ENCODE measurements at places on chromosomes 5 and 9.

GRCh38 chr5:53929570-53929969 lies 369.1 kb downstream of the NDUFS4 start:
- no peaks in the 10 kb centered on the region for H3K36me3 ChIP-seq
- no peak overlapping the region for H3K4me3 ChIP-seq
- H3K27me3 ChIP-seq, result no peaks in the 10 kb centered on the region
- H3K4me1 ChIP-seq, result no peaks in the 10 kb centered on the region
- H3K27ac ChIP-seq, result no peak overlapping the region
- DNase-seq, result no peak

DNA sequence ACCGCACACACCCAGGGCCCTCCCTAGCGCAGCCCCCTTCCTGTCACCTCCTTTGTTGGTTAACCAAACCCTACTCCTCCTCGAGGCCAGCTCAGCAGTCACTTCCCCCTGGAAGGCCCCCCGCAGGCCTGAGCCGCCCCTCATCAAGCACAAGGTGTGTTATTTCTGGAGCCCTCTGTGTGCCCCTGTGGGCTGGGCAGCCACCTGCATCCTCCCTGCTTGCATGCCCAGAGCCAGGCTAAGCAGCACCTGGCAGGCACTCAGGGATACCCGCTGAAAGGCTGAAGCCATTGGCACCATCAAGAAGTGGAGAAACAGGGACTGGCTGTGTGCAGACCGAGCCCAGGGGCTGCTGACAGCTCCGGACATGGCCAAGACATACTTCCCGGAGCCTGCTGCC lies 121.8 kb downstream of the ZNF354C start:
- H3K4me1 ChIP-seq, result no peaks in the 10 kb centered on the region
- no peak for DNase-seq
- H3K4me3 ChIP-seq, result no peak overlapping the region
- H3K27ac ChIP-seq, result no peak overlapping the region
- no peaks in the 10 kb centered on the region for H3K36me3 ChIP-seq
- H3K27me3 ChIP-seq, result no peaks in the 10 kb centered on the region

DNA sequence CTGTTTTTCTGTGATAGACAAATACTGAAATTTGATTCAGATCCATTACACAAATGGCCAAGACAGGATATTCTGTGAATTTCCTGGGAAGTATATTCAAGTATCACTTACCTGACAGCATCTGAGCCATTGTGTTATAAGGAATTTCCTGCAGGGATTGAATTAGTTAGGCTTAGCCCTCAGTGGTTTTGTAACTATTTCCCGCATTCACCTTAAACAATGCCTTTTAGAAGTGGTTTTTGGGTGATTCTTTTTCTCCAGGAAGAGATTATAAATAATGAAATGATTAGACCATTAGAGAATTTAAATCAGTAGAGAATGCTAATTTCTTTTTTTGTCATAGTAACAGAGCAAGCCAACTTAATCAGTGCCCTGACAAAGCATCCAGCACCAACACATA lies 30.6 kb downstream of the ITGA1 start:
- H3K27ac ChIP-seq, result no peak overlapping the region
- H3K27me3 ChIP-seq, result no peaks in the 10 kb centered on the region
- no peak for DNase-seq
- H3K4me1 ChIP-seq, result peaks cover 4% of the 10 kb centered on the region
- no peak overlapping the region for H3K4me3 ChIP-seq

DNA sequence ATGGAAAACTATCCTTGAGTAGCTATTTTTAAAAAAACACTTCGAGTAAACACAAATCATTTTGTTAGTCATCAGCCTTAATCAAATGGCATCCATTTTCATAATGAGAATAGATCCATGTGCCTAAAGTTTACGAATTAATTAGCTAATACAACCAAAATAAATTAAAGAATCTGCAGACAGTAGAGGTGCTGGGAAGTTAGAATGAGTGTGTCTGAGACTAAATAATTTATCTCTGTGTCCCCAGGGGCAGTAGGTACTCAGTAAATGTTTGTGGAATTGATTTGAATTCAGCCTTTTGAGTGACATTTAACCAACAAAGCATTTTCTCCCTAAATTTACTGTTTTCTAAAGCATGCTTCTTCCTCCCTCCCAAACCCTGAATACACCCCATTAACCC lies 18.6 kb downstream of the TNFSF15 start:
- H3K36me3 ChIP-seq, result no peaks in the 10 kb centered on the region
- no peaks in the 10 kb centered on the region for H3K27me3 ChIP-seq
- DNase-seq, result no peak
- H3K4me3 ChIP-seq, result no peak overlapping the region
- H3K4me1 ChIP-seq, result no peaks in the 10 kb centered on the region
- H3K27ac ChIP-seq, result no peak overlapping the region

DNA sequence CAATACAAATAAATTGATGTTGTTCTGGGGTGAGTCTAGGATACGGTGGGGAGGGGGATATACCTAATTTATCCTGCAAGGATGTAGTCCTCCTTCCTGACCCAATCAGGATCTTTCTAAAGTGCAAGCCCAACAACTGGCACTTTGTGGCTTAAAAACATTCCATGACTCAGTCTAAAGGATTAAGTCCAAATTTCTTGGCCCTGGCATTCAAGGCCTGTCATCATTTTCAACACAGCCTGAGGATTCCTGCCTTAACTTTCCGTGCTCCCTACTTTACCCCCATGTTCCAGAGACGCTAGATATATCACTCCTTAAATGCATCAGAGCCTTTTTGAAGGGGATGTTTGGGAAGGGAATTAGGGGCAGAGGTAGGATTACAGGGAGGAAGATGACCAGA lies 1.0 kb downstream of the FAM221B start:
- no peak overlapping the region for H3K4me3 ChIP-seq
- H3K27me3 ChIP-seq, result no peaks in the 10 kb centered on the region
- DNase-seq, result no peak
- H3K36me3 ChIP-seq, result no peaks in the 10 kb centered on the region
- H3K27ac ChIP-seq, result no peak overlapping the region

- H3K27ac ChIP-seq, result no peak overlapping the region
- H3K4me3 ChIP-seq, result no peak overlapping the region
- H3K4me1 ChIP-seq, result no peaks in the 10 kb centered on the region
- no peaks in the 10 kb centered on the region for H3K27me3 ChIP-seq
- H3K36me3 ChIP-seq, result no peaks in the 10 kb centered on the region
Observed at GRCh38 chr5:111422245-111422644, 90.1 kb downstream of the STARD4 start.

DNA sequence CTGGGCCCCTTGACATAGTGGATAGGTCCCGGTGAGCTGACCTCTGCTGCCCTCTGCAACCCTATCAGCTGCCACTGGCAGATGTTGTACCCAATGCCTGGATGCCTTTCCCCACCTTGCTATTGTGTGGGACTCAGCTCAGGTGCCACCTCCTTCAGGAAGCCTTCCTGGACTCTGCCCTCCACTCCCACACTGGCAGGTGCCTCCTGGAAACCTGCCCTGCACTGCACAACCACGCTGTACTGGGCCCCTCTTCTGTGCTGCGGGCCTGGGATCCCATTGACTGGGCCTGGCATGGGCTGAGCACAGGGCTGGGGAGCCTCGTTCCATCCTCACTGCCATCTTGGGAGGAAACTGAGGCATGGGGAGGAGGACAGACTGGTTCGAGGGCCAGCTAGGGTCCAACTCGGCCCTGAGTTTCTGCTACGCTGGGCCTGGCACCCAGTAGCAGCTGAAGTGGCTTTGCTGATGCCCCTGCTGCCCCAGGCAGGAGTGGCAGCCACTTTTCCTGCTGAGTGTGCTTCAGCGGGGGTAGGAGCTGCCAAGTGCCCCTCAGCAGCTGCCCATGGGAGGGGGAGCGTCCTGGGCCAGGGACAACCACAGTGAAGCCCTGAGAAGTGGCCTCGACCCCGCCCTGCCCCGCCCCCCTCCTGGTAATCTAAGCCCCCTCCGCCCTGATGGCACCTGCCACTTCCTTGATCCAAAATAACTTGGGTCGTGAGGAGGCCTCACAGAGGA lies 1.3 kb downstream of the AK1 start:
- H3K4me1 ChIP-seq, result peaks cover 34% of the 10 kb centered on the region
- H3K27me3 ChIP-seq, result no peaks in the 10 kb centered on the region
- no peak for DNase-seq

- H3K4me1 ChIP-seq, result no peaks in the 10 kb centered on the region
- no peaks in the 10 kb centered on the region for H3K36me3 ChIP-seq
- peak; percentile 18 for DNase-seq
Observed at GRCh38 chr5:143495821-143496275, 92.4 kb upstream of the NR3C1 start.

GRCh38 chr5:37668524-37669047 lies 171.3 kb downstream of the GDNF start:
- peak overlapping the region; percentile 14 for H3K27ac ChIP-seq
- peaks cover 6% of the 10 kb centered on the region for H3K4me1 ChIP-seq
- H3K27me3 ChIP-seq, result no peaks in the 10 kb centered on the region
- no peak overlapping the region for H3K4me3 ChIP-seq
- DNase-seq, result no peak
- no peaks in the 10 kb centered on the region for H3K36me3 ChIP-seq

DNA sequence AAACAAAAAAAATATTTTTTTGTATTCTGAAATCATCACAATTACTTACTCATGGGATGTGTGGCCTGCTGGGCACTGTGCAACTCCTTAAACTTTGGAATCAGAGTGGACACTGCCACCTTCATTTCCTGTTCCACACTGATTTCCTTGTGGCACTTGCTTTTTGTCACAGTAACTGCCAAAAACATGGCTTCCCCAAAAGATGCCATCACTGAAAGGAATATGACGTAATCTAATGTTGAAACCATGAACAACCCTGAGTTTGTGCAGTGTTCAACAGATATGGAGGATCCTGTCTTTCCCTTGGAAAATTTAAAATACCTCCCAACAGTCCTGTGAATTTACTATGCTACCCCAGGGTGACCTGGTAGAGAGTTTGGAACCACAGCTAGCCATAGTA lies 12.6 kb upstream of the IL12B start:
- no peak overlapping the region for H3K27ac ChIP-seq
- no peaks in the 10 kb centered on the region for H3K4me1 ChIP-seq
- DNase-seq, result no peak

- H3K36me3 ChIP-seq, result no peaks in the 10 kb centered on the region
- no peaks in the 10 kb centered on the region for H3K27me3 ChIP-seq
- H3K27ac ChIP-seq, result no peak overlapping the region
- DNase-seq, result no peak
Observed at GRCh38 chr9:7973123-7973522, 173.5 kb upstream of the DMAC1 start.

DNA sequence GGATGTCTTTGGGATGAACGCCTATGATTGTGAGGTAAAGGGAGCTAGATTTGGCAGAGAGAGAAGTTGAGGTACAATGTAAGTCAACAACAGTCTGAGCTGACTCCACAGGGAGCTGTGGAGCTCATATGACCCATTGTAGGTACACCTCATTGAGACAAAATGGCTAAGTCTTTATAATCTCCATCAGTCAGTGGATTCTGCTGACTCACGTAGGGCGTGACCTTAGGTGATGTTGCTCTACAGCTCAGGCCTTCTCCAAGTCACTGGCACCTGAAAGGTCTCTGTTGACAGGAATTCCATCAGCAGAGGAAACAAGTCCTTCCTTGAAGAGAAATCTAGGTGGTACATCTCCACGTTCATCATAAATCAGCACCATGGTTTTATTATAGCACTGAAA lies 118.2 kb upstream of the PRR16 start:
- H3K4me3 ChIP-seq, result no peak overlapping the region
- H3K4me1 ChIP-seq, result no peaks in the 10 kb centered on the region
- H3K27ac ChIP-seq, result no peak overlapping the region
- no peak for DNase-seq
- H3K27me3 ChIP-seq, result no peaks in the 10 kb centered on the region

DNA sequence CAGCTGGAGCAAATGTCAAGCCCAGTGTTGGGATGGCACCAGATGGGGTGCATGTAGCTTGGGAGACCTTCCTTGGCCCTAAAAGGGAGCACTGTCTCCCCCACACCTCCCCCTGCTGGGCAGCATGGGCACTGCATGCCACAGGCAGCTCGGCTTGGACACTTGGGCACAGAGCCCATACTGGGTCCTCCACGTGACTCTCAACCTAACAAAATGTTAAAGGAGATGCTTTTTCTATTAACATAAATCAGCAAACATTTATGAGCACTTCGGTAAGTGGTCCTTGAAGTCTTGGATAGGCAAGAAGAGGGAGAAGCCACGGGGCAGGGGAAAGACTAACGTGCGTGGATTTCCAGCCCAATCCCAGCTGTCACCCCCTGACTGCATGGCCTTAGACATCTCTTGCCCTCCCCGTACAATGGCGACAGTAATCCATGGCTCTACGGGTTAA lies 23.9 kb upstream of the MAPK9 start:
- peak; percentile 51 for DNase-seq
- H3K36me3 ChIP-seq, result no peaks in the 10 kb centered on the region
- no peak overlapping the region for H3K27ac ChIP-seq
- no peak overlapping the region for H3K4me3 ChIP-seq
- H3K4me1 ChIP-seq, result no peaks in the 10 kb centered on the region

DNA sequence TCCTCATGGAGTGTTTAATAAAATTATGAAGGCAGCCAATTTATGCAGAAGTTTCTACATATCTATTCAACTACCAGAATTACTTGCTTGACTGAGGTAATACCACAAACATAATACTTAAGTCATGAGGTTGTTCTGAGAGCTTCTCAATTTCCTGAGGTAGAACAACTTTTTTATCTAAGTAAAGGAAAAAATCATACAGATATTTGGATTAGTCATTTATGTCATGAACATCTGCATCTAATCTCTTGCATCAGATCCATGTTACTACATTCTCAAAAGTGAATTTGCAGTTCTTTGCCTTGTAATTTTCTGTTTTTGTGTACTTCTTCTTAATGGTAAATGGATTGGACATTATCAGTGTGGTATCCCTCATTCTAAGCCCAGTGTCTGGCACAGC lies 60.4 kb upstream of the RGMB start:
- H3K36me3 ChIP-seq, result no peaks in the 10 kb centered on the region
- no peak for DNase-seq
- H3K27ac ChIP-seq, result no peak overlapping the region

- H3K4me1 ChIP-seq, result no peaks in the 10 kb centered on the region
- H3K27me3 ChIP-seq, result no peaks in the 10 kb centered on the region
- H3K4me3 ChIP-seq, result no peak overlapping the region
- no peaks in the 10 kb centered on the region for H3K36me3 ChIP-seq
Observed at GRCh38 chr5:74313896-74314295, 326.6 kb downstream of the ENC1 start.

DNA sequence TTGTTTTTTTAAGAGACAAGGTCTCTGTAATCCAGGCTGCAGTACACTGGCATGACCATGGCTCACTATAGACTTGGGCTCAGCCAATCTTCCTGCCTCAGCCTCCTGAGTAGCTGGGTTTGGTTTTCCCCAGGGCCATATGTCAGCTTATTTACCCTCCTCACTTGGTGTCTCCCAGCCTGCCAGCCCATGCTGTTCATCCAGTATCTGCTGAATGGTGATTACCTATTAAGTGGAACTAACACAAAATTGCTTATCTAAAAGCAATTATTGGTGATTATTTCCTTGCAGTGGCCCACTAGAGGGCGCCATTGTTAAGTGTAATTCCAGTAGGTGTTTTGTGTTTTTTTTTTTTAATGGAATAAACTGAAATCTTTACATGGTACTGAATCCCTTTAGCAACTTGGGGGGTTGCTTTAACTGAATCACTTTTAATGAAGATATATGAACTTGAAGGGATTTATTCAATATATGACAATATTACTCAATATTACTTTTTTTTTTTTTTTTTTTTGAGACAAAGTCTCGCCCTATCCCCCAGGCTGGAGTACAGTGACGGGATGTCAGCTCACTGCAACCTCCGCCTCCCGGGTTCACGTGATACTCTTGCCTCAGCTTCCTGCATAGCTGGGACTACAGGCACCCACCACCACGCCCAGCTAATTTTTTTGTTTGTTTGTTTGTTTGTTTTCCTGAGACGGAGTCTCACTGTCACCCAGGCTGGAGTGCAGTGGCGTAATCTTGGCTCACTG lies 13.8 kb downstream of the EXOSC2 start:
- H3K36me3 ChIP-seq, result no peaks in the 10 kb centered on the region
- no peak overlapping the region for H3K4me3 ChIP-seq
- no peak overlapping the region for H3K27ac ChIP-seq
- H3K27me3 ChIP-seq, result no peaks in the 10 kb centered on the region
- DNase-seq, result peak; percentile 69
- H3K4me1 ChIP-seq, result no peaks in the 10 kb centered on the region
